ENCODE measurements at places on chromosomes 4 and X.

GRCh38 chr4:113744667-113745240, 16.8 kb downstream of the CAMK2D start:
- no peak for DNase-seq

DNA sequence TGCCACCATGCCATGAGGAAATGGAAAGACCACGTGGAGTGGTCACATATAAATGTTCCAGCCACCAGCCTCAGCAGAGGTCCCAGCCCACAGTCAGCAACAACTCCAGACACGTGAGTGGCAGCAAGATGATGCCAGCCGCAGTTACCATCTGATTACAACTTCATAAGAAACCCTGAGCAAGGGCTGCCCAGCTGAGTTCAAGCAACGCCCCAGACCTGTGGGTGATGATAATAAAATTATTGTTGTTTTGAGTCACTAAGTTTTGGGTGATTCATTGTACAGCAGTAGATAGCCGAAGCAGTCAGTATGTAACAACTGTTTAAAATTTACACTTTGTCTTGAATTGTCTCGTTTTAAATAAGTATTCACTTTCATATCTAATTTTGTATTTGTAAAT, 5.8 kb upstream of the CCNG2 start:
- DNase-seq = no peak

DNA sequence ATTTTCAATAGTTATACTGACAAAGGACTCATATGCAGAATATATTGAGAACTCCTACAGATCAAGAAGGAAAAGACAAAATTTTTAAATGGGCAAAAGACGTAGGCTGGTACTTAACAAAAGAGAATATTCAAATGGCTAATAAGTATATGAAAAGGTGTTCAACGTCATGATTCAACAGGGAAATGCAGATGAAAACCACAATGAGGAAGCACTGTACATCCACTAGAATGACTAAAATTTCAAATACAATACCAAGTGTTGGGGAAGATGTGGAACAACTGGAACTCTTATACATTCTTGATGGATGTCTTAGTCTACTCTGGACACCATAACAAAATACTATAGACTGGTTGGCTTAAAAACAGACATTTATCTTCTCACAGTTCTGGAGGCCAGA, 1.3 kb upstream of the MRFAP1L1 start:
- DNase-seq = no peak

DNA sequence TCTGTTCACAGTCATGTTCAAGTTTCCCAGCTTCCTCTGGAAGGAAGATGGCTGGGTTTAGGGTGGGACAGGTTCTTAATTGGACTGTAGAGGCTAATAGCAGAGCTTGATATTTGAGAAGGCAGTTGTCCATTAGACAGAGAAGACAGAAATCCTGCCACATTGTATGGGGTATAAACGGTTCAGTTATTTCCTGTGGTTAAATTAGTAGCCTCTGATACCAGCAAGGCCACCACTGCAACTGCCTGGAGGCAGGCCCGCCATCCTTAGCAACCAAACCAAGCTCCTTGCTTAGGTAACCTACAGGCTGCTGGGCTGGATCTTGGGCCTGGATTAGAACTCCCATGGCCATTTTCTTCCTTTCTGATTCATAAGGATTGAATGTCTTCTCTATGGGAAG, 1367.0 kb downstream of the PCDH7 start:
- DNase-seq = no peak

- no peak for DNase-seq
Observed at GRCh38 chr4:150141756-150142155, 63.5 kb downstream of the DCLK2 start.

GRCh38 chr4:162403419-162403818, 239.6 kb upstream of the FSTL5 start:
- DNase-seq = no peak

All from NT2/D1 (cell line).